Fibroblast of the aortic adventitia (primary cell): ENCODE measurements at places on chromosomes 1 and 21. TPM values are rescaled to one million over a fixed set of nuclear protein-coding genes. Genes with fewer than 3 reads are reported as not detected.

- DNase-seq: no peak
These were observed 43.7 kb downstream of the ITPKB start for GRCh38 chr1:226695335-226695900.

- no peak for DNase-seq
These were observed 213.5 kb downstream of the LYPLAL1 start for GRCh38 chr1:219387211-219387610.

OR2T35 gene
- not detected in 2 replicates for total RNA-seq

GRCh38 chr1:85137660-85138059 lies 63.2 kb downstream of the SYDE2 start:
- no peak for DNase-seq

DNA sequence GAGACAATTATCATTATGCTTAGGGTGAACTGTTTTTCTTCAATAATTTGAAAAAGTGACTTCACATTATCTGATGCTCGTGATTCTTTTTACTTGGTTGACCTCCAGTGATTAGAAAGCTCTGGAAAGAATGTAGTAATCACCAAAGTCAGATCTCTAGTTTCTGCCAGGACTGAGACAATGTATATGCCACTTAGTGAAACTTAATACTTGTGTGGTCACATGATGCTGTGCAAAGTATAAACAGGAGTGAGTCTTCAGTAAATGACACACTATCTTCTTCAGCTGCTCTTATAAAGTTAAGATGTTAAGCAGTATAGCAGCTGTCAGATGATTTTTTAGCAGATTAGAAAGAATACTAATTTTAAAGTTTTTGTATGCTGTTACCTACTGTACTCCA lies 17.2 kb downstream of the VCAM1 start:
- DNase-seq: peak; percentile 57

GRCh38 chr1:98051065-98051675 lies 130.3 kb upstream of the DPYD start:
- DNase-seq: peak; percentile 86

GRCh38 chr1:9766759-9767442 lies 56.9 kb downstream of the CLSTN1 start:
- peak; percentile 99 for DNase-seq

UTS2 gene
- total RNA-seq: not detected in 2 replicates

MYBPH gene
- 0.08 TPM in 1 of 2 replicates, not detected in the other for total RNA-seq

DNA sequence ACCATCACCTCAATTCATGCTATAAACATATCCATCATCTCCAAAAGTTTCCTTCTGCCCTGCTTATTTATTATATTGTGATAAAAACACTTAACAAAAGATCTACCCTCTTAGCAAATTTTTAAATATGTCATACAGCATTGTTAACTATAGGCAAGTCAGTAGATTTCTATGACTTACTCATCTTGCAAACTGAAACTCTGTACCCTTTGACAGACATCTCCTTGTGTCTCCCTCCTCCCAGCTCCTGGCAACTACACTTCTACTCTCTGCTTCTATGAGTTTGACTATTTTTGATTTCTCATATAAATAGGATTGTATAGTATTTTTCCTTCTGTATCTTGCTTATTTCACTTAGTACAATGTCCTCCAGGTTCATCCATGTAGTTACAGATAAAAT lies 174.8 kb downstream of the TNFSF18 start:
- no peak for DNase-seq

ARID4B gene
- 36.7 and 58.4 TPM in 2 replicates for total RNA-seq

SLC25A34 gene
- 0.54 and 0.65 TPM in 2 replicates for total RNA-seq

GRCh38 chr1:50659107-50659662 lies 235.9 kb upstream of the DMRTA2 start:
- no peak for DNase-seq

DNA sequence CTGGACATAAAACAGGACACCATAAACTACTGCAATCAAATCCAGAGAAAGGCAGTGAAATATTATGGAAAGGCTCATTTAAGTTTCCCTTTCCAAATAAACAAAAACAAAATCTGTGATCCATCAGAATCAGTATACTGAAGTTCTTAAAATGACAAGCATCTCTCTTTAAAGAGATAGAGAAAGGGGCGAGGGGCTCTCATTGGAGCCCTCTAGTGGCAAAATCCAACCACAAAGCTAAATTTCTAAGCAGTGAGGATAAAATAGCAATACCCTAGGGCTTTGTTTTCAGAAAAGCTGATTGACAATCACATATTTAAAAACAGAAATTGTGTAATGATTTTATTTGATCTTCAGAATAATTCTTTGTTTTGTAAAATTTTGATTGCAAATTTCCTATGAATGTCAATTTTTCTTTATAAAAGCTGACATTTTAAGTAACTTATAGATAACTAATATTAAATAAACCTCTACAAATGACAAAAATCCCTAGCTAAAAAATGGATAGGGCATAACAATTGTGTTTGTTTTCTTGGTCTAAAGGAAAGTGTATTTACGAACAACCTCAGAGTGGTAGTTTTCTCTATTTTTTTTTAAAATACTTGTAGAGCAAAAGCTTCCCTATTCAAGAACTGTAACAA lies 138.2 kb downstream of the COL24A1 start:
- peak; percentile 36 for DNase-seq

LRRC53 gene
- total RNA-seq: not detected in 2 replicates

GRCh38 chr1:192654591-192655251 lies 18.8 kb downstream of the RGS13 start:
- peak; percentile 68 for DNase-seq

RNF207 gene
- 7.8 and 42.6 TPM in 2 replicates for total RNA-seq

- no peak for DNase-seq
These were observed 36.1 kb downstream of the COA6 start for GRCh38 chr1:234409328-234409727.

USH2A gene
- total RNA-seq: under 0.01 TPM in 1 of 2 replicates, not detected in the other

DNA sequence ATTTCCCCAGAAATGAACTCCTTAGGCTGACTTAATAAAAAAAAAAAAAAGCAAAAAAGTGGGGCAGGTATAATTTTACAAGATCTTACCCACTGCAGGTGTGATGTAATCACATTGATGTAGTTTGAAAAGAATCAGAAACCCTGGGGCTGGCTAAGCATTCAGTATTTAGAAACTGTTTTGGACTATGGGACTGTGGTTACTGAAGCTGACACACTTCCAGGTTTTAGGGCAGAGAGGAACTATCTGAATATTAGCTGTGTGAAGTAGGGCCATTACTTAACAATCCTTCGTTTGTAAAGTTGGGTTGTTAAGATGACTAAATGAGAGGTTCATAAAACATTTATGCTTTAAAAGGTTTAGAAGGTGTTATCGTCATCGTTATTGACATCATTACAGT lies 165.3 kb downstream of the FASLG start:
- peak; percentile 44 for DNase-seq

DNA sequence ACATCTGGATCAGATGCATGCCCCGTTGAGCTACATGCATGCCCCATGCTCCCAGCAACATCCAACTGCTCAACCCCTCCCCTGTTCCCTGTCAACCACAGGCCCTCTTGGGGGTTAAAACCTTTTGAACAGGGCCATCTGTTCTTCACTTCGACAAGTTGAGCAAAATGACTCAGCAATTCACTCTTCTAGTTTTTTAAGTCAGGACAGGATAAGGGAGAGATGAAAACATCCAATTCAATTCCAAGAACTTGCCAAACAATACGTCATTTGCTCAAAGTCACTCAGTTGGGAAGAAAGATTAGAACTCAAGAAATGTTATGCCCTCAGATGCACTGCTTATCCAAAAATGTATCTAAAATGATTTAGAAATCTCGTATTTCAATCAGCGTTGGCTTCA lies 46.1 kb upstream of the MTF2 start:
- DNase-seq: peak; percentile 20

ZNF684 gene
- 5.6 and 7.0 TPM in 2 replicates for total RNA-seq

DNA sequence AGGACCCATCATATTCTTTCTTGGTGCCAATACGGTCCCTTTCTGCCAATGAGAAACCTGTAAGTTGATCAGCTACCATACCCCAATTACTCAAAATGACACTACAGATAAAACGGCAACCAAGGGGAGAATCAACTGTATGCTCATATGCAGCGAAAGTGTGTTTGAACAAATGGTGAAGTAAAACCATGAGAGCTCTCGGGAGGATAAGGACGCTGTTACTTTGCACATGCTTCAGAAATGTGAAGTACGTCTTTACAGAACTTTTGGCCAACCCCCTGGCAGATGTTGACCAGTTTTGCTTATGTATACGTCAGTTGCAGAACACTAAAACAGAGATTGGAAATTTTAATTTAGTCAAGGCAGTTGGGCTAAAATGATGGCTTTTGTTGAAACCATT lies 79.6 kb downstream of the PROX1 start:
- no peak for DNase-seq

FAM151A gene
- total RNA-seq: not detected in 2 replicates

DNA sequence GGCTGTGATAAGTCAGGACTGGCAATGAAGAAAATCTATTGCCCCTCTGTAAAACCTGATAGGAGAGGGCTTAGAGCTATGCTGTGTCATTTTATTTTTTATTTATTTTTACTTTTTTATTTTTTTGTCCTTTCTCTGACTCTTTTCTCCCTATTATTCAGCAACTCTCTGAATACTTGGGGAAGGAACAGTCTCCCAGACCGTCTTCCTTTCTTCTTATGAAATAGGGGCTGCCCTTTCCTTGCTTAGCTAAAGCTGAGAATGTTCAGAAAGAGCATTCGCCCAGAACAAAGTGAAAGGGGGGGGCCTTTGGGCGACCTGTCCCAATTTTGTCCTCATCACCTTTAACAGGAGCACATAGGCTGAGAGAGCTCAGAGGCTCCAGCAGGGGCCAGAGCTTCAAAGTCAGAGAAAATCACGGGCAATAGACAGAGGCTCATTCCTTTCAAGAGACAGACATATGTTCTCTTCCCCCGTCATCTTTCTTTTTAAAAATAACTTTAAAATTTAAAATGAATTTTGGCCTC lies 80.9 kb downstream of the RNF220 start:
- no peak for DNase-seq

- DNase-seq: peak; percentile 52
These were observed 44.1 kb downstream of the RASSF5 start for GRCh38 chr1:206551296-206551985.

DNA sequence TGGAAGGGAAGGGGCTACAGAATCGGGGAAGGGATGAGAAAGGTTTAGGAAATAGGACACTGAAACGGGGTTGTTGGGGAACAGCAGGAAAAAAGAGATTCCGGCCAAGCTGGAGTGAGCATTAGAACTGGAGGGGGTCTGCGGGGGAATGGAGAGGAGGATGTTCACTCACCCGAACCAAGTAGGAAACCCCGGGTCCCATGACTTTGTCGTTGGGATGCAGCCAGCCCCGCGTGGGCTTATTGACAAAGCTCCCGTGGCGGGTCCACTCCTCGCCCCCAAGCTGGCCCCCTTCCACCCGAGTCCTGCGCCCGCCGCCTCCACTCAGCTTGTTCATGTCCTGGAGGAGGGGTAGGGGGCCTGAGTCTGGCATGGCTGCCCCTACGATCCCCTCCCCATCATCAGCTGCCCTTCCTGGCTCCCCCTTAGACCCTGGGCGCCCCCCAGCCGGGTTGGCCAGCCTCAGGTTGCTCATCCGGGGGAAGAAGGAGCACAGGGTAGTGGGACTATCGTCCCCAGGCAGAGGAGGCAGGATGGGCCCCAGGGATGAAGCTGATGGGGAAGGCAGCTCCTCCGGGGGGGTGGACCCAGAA lies 591 bp downstream of the SHC1 start:
- DNase-seq: no peak

DNA sequence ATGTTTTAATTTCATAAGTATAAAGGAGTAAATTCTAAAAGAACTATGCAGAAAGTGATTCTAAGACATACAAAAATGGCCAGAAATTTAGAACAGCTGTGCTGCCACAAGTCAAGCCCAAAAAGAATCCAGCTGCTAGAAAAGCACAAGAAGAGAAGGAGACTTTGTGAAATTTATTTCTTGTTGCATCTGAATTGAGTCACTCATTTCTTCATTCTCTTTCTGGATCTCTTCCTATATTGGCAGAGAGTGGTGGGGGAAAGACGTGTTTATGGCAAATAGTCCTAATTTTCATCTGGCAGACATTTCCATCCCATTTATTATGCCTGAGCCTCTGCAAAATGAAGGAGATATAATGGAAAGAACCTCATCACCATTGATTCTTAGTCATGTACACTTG lies 139.6 kb upstream of the CTTNBP2NL start:
- peak; percentile 45 for DNase-seq

DYNLT5 gene
- total RNA-seq: 1.4 TPM in 1 of 2 replicates, not detected in the other

TSTD1 gene
- 0.90 TPM in 1 of 2 replicates, not detected in the other for total RNA-seq

PTCH2 gene
- total RNA-seq: 0.36 and 0.57 TPM in 2 replicates

- DNase-seq: no peak
These were observed 699.9 kb downstream of the MATN1 start for GRCh38 chr1:30023339-30024022.
